ENCODE measurements at places on chromosomes 16 and 17.

GRCh38 chr17:6930749-6931148, 65.1 kb upstream of the ALOX12 start:
- DNase-seq: no peak

GRCh38 chr17:82247856-82248671, 19.2 kb downstream of the SLC16A3 start:
- no peak for DNase-seq

DNA sequence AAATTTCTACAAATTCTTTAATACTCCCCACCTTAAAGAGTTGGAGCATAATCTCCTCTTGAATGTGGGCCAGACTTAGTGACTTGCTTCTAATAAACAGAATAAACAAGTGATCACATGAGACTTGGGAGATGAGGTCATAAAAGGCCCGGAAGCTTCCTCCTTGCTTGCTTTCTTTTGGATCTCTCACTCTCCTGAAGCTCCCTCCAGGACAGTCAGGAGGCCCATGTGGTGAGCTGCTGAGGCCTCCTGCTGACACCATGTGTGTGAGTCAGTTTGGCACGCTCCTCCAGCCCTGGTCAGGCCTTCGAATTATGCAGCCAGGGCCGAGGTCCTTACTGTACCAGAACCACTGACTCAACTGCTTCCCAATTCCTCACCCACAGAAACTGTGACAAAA, 53.2 kb downstream of the NDEL1 start:
- no peak for DNase-seq

DNA sequence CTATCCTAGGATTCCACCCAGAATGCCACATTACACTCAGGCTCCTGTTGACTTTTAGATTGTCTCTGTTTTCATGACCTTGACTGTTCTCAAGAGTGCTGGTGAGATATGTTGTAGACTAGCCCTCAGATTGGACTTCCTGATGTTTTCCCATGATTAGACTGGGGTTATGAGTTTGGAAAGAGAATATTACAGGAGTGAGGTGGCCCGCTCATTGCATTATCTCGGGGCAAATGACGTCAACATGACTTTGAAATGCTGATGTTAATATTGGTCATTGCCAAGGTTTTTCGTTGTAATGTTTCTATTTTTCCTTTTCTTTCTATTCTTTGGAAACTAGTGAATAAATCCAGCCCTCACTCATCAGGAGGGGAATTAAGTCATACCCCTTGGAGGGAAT, 355.7 kb upstream of the MON1B start:
- DNase-seq: no peak

DNA sequence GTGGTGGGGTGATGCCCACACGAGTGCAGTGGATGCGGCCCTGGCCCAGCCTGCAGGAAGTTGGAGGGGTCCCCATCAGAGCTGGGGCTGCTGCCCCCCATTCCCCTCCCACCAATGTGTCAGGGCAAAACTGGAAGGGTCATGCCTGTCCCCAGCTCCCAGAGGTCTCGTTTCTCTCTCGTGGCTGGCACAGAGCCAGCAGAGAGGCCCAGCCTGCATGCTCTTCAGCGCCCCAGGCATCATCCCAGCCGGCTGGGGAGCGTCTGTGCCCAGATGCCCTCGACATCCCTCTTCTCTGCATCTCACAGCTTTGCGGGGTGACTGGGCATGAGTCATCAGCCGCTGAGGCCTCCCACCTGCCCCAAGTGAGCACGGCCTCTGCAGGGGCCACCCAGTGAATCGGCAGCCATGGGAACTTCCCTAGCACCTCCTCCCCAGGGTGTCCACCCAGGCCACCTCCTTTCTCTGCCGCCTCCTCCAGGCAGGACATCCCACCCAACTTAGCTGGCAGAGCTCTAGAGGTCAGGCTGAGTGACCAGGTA, 9.8 kb upstream of the CSNK1D start:
- no peak for DNase-seq

DNA sequence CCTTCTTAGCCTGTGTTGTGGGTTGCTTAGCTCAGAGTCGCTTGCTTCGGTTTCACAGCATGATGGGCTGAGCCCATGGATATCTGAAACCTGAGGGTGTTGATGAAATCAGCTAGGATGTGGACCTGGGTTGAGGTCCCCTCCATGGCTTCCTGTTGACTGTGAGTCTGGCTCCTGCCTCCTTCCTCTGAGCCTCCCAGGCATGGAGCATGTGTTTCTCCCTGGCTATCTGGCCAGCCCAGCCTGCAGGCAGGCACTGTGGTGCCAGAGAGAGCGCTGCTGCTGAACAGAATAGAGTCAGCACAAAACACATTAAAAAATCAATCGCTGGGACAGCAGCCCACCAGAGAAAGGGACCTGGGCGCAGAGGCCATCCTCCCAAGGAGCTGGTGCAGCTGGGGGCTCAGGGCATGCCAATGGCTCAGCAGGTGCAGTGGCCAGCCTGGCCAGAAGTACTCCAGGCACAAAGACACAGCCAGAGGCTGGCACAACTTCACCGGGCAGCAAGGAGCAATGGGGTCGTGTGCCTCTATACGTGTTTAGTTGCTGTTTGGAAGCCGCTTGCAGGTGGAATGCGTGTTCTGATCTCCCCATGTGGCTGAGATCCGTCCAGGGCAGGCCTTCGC, 28.3 kb upstream of the GPRC5C start:
- DNase-seq: no peak

DNA sequence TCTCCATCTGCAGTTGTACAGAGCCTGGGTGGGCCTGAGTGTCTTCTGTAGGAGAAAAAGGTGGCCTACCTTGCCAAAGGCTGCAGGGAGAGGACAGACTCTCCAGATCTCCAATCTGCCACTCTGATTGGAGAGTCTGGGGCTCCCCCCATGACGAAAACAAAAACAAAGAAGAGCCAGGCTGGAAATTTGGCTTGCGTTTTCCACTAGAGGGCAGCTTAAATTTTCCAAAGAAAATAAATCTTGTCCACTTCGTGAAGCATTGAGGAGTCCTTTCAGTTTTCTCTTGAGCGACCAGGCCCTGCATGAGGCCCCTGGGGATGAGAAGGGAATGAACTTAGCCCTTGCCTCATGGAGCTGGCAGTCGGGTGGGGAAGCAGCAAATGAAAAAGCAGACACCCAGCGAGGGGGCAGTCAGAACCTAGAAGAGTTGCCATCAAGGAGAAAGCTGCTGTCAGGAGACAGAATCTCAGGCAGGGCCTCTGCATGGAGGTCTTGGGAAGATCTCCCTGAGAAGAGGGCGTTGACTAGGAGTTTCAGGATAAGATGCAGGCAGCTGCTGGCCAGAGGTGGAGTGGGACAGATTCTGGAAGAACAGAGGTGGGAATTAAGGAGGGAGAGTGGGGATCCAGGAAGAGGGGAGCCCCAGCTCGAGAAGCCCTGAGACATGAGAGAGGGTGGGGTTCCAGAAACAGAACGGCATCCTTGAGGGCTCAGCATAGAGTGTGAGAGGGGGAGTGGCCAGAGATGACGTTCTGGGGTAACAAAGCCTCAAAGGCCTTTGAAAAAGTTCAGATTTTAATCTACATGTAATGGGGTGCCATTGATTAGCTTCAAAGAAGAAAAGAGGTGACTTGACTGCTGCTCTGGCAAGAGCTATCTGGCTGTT, 8.4 kb upstream of the SHCBP1 start:
- no peak for DNase-seq

- DNase-seq: no peak
Measured at GRCh38 chr16:79326549-79326948, 274.0 kb downstream of the MAF start.

- DNase-seq: peak; percentile 75
Measured at GRCh38 chr16:55508941-55509931, at the start of gene LPCAT2. Gene LPCAT2 (plus strand): TSS chr16:55509072. CDS start chr16:55509182, 110 bp downstream.

- no peak for DNase-seq
Measured at GRCh38 chr17:40497695-40498094, 3.7 kb downstream of the TNS4 start.

GRCh38 chr16:87733190-87733589, 32.6 kb downstream of the KLHDC4 start:
- DNase-seq: no peak

- no peak for DNase-seq
Measured at GRCh38 chr17:40922239-40922638, 15.2 kb downstream of the KRT23 start.

GRCh38 chr16:53576904-53577303, 73.9 kb upstream of the AKTIP start:
- no peak for DNase-seq

- DNase-seq: no peak
Measured at GRCh38 chr16:30063278-30063892, 2.2 kb upstream of the ALDOA start.

DNA sequence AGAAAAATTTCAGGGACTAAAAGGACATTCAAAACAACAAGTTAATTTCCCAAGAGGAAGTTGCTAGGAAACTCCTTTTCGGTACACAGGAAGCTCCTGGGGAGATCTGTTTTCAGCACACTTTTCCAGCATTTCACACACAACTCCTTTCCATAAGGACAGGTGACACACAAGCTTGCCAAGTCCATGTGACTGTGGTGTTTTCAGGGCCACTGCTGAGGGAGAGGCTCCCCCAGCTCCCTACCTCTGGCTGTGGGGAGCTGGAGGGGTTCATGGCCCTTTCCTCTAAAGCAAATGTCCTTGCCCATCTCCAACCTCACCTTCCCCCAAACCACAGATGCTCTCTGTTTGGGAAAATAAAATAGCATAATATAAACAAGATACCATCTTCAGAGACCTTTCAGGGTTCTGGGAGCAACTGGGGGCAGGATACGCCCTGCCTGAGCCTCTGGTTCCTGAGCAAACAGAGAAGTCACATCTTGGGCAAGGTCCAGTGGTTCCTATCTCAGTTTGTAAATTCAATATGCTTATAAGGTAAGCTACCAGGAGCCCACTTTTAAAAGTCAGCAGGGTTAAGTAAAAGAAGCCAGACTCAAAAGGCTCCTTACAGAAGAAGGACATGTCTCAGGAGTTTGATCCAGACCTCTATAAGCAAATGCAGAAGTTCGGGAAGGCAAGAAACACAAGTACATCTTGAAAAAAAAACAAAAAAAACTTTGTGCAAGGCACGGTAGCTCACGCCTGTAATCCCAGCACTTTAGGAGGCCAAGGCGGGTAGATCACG, 3.0 kb downstream of the PDZD9 start:
- DNase-seq: no peak

GRCh38 chr17:10633738-10634379, 23.2 kb downstream of the MYH3 start:
- no peak for DNase-seq

- no peak for DNase-seq
Measured at GRCh38 chr17:27748360-27748825, 51.9 kb downstream of the NOS2 start.

DNA sequence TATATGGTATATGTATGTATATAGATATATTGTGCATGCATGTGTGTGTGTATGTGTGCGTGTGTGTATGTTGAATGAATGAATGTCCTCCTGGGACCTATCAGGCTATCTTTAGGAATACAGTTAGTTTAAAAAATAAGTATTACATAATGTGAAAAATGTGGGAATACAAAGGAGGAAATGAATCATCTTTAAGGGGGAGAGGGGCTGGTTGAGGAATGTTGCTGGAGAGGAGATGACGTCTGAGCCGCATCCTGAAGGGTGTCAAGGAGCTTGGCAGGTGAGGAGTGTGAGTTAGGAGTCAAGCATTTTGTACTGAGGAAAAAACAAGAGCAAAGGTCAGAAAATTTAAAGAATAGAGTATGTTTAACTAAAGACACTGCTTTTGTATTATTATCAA, 62.4 kb upstream of the NLK start:
- no peak for DNase-seq

DNA sequence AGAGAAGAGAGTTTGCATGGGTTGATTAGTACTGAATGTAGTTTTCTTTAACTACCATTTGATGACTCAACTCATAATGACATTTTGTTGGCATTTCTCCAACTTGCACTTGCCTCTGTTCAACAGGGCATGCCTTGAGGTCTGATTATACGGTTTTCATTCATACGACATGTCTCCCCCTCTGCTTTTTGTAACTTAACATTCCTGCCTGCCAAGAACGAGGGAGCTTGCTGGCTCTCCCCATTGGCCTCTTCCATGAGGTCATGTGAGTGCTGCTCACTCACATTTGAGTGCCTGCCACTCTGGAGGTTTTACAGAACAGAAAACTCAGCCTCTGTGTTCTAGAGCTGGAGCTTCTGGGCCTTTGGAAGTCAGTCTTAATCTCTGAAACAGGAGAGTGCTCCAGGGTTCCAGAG, 19.7 kb downstream of the MAP2K6 start:
- DNase-seq: no peak

- DNase-seq: no peak
Measured at GRCh38 chr16:82368041-82368440, 198.0 kb upstream of the MPHOSPH6 start.

GRCh38 chr16:11557801-11558200, 28.9 kb downstream of the LITAF start:
- no peak for DNase-seq

- peak; percentile 73 for DNase-seq
Measured at GRCh38 chr16:87956365-87957231, 5.4 kb downstream of the BANP start.

- DNase-seq: no peak
Measured at GRCh38 chr16:1133271-1133670, 19.6 kb upstream of the CACNA1H start.

DNA sequence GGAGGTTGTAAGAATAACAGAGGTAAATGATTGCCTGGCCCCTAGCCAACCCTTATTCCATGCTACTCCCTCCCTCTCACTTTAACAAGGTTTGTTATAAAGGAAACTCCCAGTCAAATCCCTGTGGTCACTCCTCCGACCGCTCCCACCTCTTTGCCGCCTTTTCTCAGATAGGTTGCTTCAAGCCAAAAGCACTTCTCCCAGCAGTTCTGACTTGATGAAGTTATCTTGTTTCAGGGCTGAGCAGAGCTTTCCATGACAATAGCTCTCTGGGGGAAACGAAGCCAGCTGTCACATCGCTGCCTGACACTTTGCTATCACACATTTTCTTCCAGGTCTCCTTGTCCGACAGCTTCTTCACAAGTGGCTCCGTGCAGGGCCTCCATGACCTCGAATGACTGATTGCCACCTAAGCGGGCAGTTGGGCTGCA, 278.6 kb downstream of the HAPSTR1 start:
- DNase-seq: no peak

- DNase-seq: no peak
Measured at GRCh38 chr17:32849879-32850278, 27.0 kb downstream of the MYO1D start.

DNA sequence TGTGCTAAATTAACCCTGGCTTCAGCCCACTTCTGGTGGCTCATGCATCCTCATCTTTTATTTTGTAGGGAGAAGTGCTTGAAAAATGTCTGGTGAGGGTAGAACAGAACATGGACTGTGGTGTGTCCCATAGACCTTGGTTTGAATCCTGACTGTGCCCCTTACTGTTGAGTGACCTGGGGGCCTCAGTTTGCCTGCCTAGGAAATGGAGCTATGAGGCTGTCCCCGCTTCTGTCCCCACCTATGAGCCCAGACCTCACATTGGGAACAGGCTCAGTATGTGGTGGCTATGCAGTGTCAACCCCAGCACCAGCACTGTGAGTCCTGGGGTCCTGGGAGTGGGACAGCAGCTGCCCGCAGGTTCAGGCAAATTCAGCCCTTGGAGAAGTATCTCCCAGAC, 186.3 kb upstream of the GSE1 start:
- DNase-seq: no peak

DNA sequence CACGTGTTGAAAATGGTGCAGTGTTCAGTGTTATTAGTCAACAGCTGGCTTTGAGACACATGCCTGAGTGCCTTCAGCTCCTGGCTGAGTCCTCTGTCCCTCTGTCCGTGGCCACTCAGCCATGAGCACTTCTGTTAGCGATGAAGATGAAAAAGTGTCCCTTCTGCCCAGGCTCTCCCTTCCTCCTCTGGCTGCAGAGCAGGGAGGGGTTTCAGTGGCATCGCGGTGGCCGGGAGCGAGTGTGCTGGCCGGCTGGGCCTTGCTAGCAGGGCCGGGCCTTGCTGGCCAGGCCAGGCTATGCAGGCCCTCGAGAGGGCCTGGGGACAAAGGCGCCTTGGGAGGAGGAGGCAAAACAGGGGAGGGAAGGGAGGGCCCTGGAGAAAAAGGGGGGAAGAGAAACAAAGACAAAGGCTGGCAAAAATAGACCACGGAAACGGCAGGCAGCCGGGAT, 47.7 kb downstream of the CMIP start:
- DNase-seq: no peak
